ENCODE measurements at places on chromosomes 2 and 18.

DNA sequence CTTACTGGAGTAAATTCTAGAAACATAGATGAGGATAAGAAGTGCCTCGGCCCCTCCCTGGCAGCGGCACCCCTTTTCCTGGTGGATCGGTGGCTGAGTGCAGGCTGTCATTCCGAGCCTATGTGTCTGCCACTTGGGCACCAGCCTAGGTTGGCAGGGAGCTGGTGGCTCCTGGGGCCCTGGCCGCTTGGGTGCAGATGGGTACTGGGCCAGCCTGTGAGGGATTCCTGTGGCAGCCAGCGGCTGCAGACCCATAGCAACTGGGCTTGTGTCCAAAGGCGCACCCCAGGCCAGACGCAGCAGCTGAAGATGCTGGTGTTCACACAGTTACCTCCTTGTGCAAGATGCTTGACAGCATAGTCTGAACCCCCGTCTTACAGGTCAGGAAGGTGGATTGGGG is 2.8 kb downstream of the SNORC start:
- DNase-seq: no peak

- DNase-seq: no peak
Observed at GRCh38 chr2:113974727-113975126, 84.8 kb downstream of the ACTR3 start.

DNA sequence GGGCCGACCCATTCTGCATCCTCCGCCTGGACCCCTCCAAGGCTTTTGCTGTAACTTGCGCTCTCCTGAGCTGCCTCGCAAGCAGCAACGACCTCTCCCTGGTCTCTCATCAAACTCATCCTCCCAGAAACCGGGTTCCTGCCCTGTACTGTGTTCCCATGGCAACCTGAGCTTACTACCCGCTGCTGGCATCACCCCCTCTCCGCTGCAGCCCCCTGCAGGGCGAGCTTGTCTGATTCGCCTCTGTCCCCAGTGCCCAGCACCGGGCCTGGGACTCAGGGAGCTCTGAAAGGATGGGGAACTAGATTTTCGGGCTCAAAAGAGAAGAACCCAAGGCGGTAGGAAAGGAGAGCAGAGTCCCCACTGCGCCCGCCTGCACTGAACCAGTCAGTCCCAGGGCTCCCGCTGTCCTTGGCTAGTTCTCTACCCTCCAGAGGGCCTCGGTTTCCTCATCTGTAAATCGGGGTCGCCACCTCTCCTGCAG is 463 bp downstream of the HS1BP3 start:
- no peak for DNase-seq

GRCh38 chr2:43766006-43766405 is 7.8 kb upstream of the DYNC2LI1 start:
- DNase-seq: no peak

DNA sequence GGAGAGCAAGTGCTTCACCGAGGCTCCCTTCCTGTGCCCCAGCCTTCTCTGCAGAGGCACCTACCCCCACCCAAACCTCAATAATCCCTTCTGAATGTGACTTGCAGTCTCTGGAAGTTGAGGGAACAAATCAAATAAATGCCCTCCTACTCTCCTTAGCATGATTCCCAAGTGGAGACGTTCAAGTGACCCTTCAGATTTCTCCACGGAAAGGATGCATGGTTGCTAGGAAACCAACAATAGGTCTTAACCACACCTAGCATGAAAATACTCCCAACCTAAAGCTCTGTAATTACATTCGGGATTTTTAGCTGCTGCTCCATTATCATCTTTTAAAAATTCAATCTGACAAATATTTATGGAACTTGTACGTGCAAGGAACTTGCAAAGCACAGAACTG is 50.2 kb upstream of the CABLES1 start:
- no peak for DNase-seq

DNA sequence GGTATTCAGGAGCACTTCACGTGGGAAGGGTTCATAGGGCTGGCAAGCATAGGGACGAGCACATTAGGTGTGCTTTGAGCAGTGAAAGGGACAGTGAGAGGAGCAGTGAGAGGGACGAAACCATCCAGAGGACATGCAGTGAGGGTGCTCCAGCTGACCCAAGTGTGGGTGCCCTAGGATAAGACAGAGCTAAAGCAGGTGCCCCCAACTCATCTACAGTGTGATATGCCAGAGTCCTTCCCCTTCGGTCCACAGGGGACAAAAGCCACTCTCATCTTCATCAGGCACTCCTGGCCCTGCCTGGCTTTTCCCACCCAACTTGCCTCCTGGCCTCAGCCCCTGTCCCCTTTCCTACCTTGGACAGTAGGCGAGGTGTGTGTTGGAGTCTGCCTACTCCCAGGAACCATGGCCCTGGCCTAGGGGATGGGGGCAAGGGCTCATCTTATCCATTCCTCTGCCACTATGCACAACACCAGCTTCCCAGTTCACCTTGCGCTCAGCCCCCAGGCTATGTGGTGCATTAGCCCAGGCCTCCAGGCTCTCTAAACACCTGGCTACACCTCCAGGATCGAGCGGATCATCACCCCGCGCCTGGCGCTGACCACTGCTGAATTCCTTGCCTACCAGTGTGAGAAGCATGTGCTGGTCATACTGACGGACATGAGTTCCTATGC is 16.1 kb upstream of the ANKRD53 start:
- DNase-seq: peak; percentile 67

DNA sequence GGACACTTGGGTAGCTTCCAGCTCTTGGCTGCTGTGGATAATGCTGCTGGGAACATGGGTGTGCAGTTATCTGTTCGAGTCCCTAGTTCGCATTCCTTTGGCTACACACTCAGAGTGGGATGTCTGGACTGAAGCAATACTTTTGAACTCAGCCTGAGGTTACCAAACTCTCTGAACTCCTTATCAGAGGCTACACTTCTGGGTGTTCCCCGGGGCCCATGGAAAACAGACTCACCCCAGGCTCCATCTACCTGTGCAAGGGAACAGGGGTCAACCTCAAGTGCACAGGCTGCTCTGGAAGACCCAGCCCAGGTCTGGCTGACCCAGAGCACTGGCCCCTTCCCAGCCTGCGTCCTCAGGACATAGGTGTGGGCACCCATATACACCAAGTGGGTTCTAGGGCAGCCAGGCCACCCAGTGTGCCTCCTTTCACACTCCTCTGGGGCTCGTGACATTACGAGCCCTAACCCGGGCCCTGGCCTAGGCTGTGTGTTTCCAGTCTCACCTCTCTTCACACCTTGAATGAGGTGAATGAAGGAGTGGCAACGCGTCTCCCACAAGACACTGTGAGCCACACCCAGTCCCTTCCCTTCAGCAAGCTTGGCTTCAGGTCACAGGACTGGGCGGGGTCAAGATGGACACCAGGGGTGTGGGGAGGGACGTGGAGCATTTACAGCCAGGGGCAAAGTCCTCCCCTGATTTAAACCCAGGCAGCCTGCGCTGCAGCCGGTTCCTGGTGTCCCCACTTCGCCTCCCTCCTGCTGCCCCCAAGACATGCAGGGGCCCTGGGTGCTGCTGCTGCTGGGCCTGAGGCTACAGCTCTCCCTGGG is at the start of gene ALPI:
Gene ALPI, plus strand, starts transcription at position 728 of the 830 bp plus-strand sequence. Its CDS starts 47 bp downstream, at position 775.
- peak; percentile 73 for DNase-seq

- no peak for DNase-seq
Observed at GRCh38 chr18:28175930-28176697, 816 bp downstream of the CDH2 start.

- DNase-seq: no peak
Observed at GRCh38 chr2:20446255-20446916, 488 bp upstream of the RHOB start.

GRCh38 chr2:163133602-163134001 is 295.0 kb upstream of the KCNH7 start:
- DNase-seq: no peak

GRCh38 chr2:66561645-66562303 is 126.8 kb downstream of the MEIS1 start:
- DNase-seq: no peak

DNA sequence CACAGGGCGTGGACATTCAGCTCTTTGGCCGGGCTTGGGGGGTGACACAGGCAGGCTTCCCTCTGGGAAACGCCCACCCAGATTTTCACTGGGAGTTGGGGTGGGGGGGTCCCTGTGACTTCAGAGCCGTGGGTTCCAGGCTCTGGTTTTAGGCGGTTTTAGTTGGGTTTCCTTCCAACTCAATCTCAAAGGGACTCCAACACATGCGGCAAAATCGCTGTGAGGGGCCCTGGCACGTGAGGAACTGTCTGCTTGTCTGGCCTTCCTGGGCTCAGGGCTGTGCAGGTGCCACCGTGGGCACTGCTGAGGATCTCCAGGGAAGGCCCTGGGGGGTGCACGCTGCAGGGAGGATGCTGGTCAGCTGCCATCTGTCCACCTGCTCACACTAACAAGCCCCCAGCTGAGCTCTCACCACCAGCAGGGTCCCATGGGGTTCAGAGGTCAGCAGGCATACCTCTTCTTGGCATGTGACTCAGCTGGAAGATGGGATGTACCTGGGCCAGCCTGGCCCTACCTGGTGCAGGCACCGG is 11.7 kb downstream of the HS6ST1 start:
- no peak for DNase-seq

- DNase-seq: no peak
Observed at GRCh38 chr2:33334083-33334482, 142.4 kb upstream of the RASGRP3 start.

GRCh38 chr18:79612291-79613108 is 67.1 kb upstream of the CTDP1 start:
- peak; percentile 62 for DNase-seq

DNA sequence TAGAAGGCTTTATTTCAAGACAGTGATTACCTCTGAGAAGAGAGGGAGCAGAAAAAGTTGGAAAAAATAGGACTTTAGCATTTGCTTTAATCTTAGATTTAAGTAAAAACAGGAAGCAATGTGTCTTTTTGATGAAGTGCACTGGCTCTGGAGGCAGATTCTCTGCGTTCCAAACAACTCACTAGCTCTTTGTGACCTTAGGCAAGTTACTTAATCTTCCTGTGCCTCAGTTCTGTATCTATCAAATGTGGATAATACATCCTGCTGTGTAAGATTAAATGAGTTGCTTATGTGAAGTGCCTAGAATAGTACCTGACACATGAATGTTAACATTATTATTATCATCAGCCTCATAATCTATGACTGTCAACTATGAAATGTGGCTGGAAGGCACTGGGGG is 42.3 kb downstream of the RPRD1A start:
- no peak for DNase-seq

DNA sequence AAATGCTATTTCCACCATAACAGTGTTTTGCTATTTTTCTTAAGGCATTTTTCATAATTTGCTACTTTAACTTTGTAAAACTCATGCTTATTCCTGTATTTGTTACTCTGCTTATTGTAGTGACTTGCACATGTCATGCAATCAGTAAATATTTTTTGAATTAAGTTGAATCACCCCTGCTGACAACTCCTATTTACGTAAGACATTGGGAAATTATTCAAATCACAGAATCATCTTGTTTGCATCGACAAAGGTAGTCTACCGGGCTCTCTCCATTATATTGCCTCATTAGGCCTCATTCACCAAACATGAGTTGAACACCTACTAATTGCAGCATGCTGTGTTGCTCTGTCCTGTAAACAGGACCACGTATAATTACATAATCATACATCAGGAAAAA is 478.5 kb upstream of the ZEB2 start:
- no peak for DNase-seq

DNA sequence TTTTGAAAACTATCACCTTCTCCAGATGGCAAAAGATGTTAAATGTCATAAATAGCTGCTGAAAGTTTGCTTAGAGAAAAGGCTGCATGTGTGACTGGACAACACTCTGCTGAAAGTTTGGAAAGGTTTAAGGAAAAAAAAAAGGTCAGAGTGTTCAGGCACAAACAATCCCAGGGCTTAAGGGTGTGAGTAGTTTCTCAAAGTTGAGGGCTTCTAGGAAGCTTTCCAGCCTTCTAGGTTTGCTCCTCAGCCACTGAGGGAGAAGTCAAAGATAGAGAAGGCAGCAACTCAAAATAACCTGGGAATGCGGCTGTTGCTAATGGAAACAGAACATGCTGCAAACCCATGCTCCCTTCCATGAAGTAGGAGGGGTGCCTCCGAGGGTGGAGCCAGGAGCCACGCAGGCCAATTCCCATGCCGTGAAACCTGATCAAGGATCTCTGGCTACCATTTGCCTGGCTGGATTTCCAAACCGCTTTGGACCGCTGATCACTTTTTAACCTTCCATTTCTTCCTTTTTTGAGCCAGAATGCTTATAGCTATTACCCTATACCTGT is 88.0 kb downstream of the TEX51 start:
- no peak for DNase-seq

DNA sequence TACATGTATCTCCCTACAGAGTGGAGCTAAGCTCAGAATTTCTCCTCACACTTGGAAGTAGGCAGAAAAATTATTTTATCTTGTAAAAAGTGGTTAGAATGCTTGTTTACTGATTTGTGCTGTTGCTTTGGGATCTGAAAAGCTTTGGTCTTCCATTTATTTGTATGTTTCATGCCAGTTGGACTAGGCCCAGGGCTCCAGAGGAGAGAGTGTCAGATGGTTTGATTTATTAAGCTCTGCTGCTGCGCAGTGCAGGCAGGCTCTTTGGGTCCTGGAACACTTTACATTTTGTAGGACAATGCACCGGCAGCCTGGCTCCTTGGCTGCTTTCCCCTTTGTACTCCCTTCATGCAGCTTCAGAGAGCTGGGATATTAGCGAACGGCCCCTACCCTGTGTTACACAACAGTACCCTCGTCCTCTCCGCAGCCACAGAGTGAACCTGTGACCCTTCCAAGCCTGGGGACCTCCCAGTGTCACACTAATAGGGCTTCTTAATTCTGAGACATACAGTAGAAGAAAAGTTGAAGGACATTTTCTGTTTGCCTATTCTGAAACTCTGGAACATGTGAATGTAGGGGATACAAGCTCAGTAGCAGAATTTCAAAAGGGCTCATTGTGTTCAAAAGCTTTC is 56.7 kb upstream of the EML6 start:
- no peak for DNase-seq

DNA sequence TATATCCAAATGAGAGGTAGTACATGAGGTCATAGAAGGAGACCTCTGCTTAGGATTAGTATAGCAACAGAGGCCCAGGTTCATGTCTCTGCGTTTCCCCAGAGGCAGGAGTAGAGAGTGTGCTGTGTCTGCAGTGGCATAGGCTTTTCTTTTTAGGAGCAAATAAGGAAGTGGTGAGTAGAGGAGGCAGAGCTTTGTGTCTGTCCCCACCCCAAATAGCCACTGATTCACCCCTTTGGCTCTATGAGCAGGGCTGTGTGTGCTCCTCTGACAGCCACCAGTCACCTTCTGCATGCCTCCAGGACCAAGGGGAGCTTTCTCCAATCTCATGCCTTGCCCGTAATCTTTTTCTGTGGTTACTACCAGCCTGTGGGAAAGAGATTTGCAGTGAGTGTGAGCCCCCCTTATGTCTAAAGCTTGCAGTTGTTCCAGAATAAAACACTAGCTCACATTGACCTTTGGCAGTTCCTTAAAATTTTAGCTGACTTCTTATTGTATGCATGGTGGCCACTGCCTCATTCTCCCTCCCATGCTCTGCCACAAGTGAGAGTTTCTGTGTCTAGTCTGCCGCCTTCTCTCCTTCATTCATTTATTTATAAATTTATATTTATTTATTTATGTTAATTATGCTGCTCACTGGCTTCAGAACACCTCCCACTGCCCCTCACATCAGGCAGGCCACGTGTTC is 23.5 kb upstream of the ELAC1 start:
- no peak for DNase-seq

GRCh38 chr2:195408196-195408595 is 248.8 kb upstream of the SLC39A10 start:
- no peak for DNase-seq
